ENCODE measurements at places on chromosomes 1 and 21. TPM values are rescaled to one million over a fixed set of nuclear protein-coding genes. Genes with fewer than 3 reads are reported as not detected.
A peak's percentile ranks its signal among the peaks of the same experiment; 100 is the strongest.

Gene MASP2
- 0.46 TPM for total RNA-seq

Gene SLC50A1
- total RNA-seq = 26.0 TPM

Gene KLHDC8A
- 1.0 TPM for total RNA-seq

DNA sequence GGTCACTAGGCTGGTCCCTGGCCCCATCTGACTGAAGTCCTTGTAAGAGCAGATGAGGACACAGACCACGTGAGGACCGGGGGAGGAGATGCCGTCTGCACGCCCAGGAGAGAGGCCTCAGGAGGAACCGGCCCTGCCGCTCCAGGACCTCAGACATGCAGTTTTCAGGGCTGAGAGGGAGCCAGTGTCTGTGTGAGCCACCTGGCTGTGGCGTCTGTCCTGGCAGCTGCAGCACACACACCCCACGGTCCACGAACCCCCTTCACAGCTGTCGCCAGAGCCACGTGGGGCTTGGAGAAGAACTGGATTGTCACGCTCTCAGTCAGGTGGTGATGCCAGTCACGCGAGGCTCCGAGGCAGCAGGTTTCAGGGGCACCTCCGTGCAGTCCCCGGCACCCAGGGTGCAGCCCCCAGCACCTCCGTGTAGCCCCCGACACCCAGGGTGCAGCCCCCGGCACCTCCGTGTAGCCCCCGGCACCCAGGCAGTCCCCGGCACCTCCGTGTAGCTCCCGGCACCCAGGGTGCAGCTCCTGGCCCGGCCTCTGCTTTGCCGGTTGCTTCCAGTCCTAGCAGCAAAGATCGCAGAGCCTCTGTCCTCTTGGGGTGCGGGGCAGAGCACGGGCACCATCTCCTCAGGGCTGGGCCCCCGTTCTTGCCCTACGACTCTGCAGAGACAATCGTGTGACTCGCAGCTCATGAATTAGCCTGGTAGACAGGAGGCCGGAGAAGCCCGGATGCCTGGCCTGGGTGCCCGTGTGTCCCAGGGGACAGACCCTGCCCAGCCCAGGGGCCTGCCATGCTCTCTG, 19.0 kb upstream of the SUMO3 start:
- DNase-seq = no peak
- H3K4me1 ChIP-seq = no peaks in the 10 kb centered on the region
- H3K27ac ChIP-seq = no peak overlapping the region
- H3K4me3 ChIP-seq = no peak overlapping the region

DNA sequence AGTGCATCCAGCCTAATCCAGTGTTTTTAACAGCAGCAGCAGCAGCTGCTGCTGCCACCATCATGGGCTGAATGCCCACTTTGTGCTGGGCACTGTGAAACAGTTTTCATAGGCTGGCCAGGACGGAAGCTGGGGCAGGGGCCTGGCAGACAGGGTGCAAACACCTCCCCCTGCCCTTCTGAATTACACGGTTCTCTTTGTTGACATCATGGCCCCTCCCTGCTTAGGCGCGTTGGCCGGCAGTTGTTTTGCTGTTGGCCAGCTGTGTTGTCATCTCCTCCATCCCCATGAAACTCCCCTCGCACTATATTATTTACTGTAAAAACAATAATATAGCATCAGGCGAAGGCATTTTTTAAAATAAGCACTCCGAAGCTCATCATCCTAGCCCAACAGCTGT, 33.1 kb downstream of the PTPRU start:
- DNase-seq = no peak
- H3K36me3 ChIP-seq = peaks cover 6% of the 10 kb centered on the region
- H3K4me3 ChIP-seq = no peak overlapping the region
- peaks cover 8% of the 10 kb centered on the region for H3K4me1 ChIP-seq
- no peak overlapping the region for H3K27ac ChIP-seq
- H3K27me3 ChIP-seq = no peaks in the 10 kb centered on the region

- DNase-seq = peak; percentile 28
- H3K27ac ChIP-seq = no peak overlapping the region
- no peaks in the 10 kb centered on the region for H3K4me1 ChIP-seq
- H3K4me3 ChIP-seq = no peak overlapping the region
- H3K36me3 ChIP-seq = no peaks in the 10 kb centered on the region
Observed at GRCh38 chr21:46083791-46084561, 13.9 kb upstream of the COL6A2 start.

DNA sequence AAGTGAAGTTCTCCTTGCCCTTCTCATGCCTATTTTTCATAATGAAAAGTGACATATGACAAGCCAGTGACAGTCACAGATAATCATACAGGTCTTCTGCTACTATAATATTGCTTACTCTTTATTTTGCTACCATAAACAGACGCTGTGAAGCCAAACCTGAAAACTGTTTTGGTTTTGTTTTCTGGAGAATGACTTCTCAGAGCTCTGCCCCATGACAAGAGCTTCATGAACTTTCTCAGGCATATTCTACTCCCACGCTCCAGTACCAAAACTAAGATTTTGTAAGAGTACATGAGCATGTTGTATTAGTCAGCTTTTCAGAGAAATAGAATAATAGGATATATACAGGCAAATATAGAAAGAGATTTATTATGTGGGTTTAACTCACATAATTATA, 64.3 kb upstream of the VTCN1 start:
- H3K27ac ChIP-seq = no peak overlapping the region
- H3K4me1 ChIP-seq = peaks cover 3% of the 10 kb centered on the region
- no peaks in the 10 kb centered on the region for H3K27me3 ChIP-seq
- no peak overlapping the region for H3K4me3 ChIP-seq
- peaks cover 30% of the 10 kb centered on the region for H3K36me3 ChIP-seq
- no peak for DNase-seq

DNA sequence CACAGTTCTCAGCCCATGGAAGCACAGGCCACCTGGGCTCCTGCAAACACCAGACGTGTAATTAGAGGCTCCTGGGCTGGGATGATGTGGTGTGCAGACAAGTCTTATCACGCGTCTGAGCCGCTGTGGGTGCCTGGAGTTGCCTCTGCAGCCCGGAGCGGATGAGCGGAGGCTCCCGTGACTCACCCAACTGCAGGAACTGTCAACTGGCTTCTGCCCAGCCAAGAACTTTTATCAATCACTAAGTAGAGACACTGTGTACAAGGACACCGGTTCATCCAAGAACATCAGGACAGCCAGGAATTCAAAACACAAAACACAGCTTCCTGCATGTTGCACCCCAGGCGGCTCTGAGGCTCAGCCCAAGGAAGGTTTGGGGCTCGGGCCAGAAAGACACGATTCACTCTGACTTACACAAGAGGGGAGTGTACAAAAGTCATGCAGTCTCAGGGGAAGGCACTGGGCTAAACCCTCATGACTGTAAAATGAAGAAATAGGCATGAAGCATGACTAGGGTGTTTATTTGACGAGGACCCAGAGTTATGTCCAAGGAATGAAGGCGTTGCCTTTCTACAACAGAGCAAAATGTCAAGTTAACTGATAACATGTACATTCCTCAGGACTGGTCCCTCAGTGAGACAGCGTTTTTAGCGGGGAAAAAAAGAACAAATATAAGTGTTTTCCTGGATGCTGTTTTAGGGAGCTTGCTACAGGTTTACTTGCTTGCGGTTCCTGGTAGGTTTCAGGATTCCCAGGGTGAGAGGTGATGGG, 21.1 kb downstream of the ERRFI1 start:
- H3K4me1 ChIP-seq = peaks cover 11% of the 10 kb centered on the region
- H3K36me3 ChIP-seq = no peaks in the 10 kb centered on the region
- no peak overlapping the region for H3K4me3 ChIP-seq
- H3K27ac ChIP-seq = peak overlapping the region; percentile 14
- H3K27me3 ChIP-seq = no peaks in the 10 kb centered on the region
